RPMI7951 (cell line): ENCODE measurements at places on chromosomes 16 and 17.

DNA sequence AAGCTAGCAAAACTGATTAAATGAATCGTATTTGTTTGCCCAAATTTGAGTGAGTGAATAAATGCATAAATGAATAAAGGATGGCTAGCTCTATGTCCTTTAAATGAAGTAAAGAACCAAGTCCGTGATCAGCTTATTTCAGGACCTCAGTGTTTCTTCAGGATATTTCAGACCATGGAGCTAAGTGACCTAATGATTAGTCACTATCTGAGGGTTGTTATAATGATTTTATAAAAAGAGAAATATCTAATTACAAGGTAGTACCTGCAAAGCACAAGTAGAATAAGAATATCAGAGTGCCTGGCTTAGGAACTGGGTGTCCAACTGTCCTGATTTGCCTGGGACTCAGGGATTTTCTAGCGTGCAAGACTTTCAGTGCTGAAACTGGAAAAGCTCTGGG, 12.5 kb downstream of the KCNJ2 start:
- DNase-seq = no peak

DNA sequence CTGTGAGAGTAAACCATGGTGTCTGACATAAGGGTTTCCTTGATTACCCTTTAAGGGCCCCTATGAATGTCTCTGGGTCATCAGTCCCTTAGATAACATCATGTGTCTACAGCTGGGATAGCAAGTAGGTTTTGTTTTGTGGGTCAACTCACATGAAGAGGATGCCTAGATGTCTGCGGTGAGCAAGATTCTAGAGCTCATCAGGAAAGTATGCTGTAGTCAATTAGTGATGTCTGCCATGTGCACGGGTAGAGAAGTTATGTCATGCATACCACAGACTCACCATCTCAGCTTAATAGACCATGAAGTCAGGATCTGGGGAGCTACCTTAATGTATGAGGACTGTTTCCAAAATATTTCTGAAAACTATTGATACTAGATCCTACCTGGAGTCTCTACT, 57.5 kb downstream of the CDH13 start:
- peak; percentile 77 for DNase-seq

DNA sequence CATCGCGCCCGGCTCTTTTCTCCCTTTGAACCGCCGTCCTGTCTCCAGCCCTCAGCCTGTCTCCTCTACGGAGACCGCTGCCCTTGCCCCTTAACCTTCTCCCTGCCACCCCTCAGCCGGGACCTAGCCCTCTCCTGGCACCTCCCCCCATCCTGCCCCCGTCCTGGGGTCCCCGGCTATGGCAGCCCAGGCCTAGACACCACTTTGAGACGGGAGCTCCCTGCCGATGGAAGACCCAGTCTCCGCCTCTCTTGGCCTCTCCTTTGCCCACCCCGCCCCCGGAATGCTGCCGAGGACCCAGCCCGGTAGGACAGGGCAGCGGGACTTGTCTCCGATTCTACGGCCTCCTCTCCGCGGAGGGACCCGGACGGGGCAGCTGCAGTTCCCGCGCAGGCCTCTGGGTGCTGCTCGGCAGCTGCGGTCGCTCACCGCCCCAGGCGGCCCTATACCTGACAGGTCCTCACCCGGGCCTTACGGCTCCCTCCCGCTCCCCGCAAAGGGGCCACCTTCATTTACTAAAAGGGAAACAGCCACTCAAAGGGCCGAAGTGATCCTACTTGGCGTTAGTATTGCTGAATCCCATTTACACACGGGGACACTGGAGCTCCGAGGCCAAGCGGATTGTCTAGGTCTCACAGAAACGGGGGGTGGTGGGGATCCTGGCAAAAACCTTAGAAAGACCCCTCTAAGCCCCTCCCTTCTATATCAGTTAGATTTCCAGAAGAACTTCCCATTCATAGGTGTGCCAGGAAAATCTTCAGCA, 32.6 kb upstream of the TAC4 start:
- DNase-seq = peak; percentile 53

DNA sequence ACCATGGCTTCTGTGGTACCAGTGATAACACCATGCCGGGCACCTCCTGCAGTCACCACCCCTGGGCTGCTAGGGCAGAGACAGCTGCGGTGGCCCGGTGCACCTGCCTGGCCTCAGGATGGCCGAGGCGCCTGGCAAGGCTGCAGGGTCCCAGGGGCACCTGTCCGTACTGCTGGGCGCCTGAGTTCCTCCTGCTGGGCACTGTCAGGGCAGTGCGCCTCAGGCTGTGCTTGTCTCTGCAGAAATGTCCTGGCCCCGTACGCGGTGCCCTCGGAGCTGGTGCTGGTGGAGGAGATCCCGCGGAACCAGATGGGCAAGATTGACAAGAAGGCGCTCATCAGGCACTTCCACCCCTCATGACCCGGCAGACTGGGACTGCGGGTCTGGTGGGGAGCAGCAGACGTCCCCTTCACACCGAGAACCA, 17.7 kb upstream of the CDH15 start:
- DNase-seq = no peak

DNA sequence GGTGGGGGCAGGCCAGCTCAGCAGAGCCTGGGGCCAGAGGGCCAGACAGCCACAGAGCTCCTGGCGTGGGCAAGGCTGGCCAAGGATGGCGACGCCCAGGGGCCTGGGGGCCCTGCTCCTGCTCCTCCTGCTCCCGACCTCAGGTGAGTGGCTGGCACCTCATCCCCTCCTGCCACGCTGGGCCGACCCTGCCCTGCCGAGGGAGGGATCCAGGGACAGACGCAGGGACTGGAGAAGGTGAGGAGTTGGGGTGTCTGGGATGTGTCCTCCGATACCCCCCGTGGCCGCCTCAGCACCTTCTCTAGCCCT, at the start of gene ADGRG3:
TSS of gene ADGRG3 (plus strand) at position 44 of the 309 bp plus-strand sequence. CDS start at position 86, 42 bp downstream.
- no peak for DNase-seq

DNA sequence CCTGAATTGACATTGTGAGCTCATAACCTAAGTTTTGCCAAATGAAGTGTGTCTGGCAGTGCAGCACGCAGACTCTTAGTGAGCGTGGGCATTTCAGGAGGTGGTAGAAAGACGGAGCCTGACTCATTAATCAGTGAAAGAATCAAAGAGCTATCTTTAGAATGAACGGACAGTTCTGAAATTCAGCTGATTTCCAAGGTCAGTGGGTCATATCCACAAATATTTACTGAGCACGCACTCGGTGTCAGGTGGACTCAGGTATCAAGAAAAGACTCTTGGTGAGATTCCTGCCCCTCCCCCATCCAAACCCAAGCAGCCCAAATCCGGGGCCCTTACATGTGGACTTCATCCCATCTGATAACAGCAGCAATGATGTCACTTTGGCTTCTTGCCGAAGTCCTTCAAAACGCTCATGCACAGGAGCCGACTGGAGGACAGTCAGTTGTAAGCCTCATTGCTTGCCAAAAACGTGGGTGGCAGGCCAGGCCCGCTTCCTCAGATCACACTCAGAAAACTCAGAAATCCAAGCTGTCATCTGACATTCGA, 185.8 kb downstream of the HS3ST3A1 start:
- DNase-seq = peak; percentile 96

DNA sequence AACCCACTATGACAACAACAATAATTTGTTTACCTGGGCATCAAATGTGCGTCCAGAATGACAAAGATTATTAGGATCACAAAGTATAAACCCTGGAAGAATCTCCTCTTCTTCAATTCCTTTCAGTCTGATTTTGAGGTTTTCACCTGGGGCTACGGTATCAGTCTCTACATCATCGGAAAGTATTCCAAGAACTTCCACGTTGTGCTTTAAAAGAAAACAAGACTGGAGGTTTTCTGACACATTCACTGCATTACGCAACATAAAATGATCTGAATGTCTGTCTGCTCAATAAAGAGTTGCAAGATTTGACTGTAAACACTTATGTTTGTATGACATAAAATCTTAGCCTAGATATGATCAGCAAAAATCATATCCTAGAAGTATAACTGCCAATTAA, 26.0 kb upstream of the RSL1D1 start:
- DNase-seq = no peak

GRCh38 chr17:80872001-80872500, 119.6 kb upstream of the CHMP6 start:
- no peak for DNase-seq

GRCh38 chr16:30698816-30699614, at the start of gene SRCAP:
Gene SRCAP (plus strand): TSS chr16:30699171. CDS start chr16:30700825, 1,654 bp downstream.
- DNase-seq = peak; percentile 76

DNA sequence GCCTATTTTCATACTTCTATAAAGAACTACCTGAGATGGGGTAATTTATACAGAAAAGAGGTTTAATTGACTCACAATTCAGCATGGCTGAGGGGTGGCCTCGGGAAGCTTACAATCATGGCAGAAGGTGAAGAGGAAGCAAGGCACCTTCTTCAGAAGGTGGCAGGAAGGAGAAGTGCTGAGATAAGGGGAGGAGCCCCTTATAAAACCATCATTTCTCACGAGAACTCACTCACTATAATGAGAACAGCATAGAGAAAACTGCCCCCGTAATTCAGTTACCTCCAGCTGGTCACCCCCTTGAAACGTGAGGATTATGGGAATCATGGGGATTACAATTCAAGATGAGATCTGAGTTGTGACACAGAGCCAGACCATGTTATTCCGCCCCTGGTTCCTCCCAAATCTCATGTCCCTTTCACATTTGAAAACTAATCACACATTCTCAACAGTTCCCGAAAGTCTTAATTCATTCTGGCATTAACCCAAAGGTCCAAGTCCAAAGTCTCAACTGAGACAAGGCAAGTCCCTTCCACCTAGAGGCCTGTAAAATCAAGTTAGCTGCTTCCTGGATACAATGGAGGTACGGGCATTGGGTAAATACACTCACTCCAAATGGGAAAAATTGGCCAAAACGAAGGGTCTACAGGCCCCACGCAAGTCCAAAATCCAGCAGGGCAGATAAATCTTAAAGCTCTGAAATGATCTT, 237.7 kb downstream of the CDH13 start:
- no peak for DNase-seq

GRCh38 chr16:1899641-1900451, 18.4 kb downstream of the HS3ST6 start:
- no peak for DNase-seq

DNA sequence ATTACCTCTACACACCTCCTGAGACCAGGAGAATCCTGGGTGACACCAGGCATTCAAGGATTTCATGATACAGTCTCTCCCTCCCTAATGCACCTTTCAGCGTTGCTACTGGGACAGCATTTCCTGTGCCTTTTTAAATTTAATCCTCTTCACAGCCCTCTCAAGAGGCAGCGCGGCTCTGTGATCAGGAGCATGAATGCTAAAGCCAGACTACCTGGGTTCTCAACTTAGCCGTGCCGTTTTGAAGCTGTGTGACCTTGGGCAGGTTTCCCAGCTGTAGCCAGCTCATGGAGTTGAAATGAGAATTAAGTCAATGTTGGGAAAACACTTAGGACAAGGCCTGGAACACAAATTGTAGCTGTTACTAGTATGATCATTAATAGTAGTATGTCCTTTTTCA, 191.8 kb downstream of the XYLT1 start:
- no peak for DNase-seq

- no peak for DNase-seq
Observed at GRCh38 chr17:80765241-80765961, 220.8 kb downstream of the RPTOR start.

DNA sequence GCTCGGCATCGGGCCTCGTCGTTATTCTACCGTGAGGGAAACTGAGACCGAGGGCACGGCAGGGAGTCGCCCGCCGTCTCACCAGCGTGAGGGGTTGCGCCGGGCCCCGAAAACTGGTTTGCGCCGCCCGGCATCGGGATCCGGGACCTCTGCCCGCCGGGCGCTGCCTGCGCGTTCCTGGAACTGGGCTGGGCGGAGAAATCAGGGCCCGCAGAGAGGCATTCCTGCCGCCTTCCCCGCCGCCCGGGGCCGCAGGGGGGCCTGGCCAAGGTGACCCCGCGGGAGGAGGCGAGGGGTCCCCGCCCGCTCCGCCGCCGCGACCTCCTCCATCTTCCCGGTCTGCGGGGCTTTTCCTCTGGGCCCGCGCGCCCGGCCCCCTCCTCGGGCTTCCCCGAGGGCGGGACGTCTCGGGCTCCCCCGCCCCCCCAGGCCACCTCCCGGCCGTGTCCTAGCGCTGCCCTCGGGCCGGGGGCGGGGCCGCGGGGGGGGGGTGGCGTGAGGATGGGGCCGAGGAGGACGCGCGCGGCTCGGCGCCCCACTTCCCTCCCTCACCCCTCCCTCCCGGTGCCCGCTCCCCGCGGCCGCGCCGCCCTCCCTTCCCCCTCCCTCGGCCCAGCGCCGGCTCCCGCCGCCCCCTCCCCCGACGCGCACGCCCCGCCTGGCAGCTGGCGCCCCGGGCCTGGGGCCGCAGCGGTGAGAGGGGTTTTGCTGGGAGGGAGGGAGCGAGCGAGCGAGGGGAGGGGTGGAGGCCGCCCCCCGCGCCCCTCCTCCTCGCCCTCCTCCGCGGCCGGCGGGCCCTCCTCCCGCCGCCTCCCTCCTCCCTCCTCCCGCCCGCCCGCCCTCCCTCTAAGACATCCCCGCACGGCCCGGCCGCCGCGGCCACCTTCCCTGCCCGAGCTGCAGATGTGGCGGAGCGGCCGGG, at the start of gene GLIS2:
TSS of gene GLIS2 (plus strand) at position 882 of the 922 bp plus-strand sequence. CDS start 16,214 bp downstream, outside the sequence.
- peak; percentile 70 for DNase-seq

DNA sequence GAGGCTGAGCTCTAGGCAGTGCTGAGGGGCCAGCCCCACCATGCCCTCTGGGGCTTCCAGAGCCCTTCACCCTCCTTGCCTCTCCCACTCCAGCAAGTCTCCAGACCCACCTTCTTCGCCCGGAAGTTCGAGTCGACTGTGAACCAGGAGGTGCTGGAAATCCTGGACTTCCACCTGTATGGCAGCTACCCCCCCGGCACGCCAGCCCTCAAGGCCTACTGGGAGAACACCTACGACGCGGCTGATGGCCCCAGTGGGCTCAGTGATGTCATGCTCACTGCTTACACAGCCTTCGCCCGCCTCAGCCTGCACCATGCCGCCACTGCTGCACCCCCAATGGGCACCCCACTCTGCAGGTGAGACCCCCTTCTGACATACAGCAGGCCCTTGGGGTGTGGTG, 10.5 kb downstream of the XYLT2 start:
- no peak for DNase-seq

GRCh38 chr16:68972720-68973119, 129.4 kb downstream of the TANGO6 start:
- peak; percentile 38 for DNase-seq

- DNase-seq = no peak
Observed at GRCh38 chr17:8137645-8138373, 13.9 kb upstream of the HES7 start.

DNA sequence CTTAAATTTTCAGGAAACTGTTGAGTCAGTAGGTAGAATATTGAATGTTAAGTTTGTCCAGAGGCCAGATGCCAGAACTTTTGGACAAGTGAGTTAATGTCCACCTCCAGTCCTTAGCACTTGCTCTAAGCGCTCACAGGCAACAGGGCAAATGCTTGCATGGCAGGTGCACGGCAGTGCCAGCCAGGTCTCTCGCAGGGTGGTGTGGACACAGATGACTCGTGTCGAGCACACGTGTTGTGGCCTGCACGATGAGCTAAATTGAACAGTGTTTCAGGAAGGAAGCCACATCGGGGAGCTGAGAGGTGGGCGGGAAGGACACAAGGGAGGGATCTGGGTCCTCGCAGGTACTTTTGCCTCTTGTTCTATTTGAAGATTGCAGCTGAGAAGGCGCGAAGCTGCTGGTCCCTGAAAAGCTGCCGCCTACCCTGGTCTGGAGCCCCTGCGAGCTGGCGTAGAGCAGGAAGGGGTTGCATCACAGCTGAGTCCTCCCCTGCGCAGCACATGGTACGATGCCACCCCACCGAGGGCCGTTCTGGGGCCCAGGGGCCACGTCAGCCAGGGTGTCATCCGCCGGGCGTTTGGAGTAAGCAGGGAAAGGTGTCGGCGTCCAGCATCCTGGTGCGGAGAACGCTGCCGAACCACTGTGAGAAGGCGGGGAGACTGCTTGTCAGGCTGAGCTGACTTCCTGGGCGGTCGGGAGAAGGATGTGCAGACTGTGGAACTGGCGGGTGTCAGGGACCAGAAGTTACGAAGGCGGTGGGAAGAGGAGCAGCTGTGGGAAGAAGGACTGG, 6.3 kb downstream of the RAB40C start:
- no peak for DNase-seq

- DNase-seq = no peak
Observed at GRCh38 chr16:12511308-12511707, 292.4 kb downstream of the CPPED1 start.
